ENCODE measurements at places on chromosomes 4 and X.
A peak's percentile ranks its signal among the peaks of the same experiment; 100 is the strongest.

- DNase-seq, result peak; percentile 54
These were observed 1.4 kb downstream of the MAGED1 start for GRCh38 chrX:51894697-51895336.

DNA sequence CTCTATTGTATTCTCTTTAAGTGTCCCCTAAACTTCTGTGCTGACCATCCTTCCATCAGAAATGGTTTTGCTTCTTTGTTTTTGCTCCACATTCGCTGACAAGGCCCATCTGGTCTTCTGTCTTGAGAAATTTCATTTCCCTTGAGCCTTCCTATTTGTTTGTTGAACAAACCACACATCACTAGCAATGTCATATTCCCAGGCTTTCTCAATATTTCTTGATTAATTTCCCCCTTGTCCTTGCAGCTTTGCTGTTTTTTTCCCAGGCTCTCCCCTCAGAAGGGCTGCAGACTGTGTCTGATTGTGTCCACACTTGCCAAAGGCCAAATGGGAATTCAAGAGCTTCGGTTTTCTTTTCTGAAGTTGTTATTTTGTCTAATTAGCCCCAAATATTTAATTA lies 158.9 kb downstream of the MID1IP1 start:
- DNase-seq, result no peak

DNA sequence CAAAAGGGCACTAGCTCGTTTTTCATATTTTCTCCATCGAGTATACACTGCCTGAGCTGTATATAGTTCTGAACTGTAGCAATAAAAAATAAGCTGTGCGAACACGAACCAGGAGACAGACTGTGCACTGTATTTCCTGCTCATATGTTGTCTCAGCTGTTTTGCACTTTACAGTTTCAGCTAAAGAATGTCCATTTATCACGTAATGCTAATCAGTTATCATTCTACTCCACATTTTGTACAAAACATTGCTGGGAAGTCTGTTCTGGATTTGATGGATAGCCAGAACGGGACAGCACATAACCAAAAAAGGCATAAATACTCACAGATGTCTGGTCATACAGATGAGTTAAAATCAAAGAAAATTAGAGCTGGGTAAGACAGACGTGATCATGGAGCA lies 315.5 kb upstream of the ADGRL3 start:
- no peak for DNase-seq

DNA sequence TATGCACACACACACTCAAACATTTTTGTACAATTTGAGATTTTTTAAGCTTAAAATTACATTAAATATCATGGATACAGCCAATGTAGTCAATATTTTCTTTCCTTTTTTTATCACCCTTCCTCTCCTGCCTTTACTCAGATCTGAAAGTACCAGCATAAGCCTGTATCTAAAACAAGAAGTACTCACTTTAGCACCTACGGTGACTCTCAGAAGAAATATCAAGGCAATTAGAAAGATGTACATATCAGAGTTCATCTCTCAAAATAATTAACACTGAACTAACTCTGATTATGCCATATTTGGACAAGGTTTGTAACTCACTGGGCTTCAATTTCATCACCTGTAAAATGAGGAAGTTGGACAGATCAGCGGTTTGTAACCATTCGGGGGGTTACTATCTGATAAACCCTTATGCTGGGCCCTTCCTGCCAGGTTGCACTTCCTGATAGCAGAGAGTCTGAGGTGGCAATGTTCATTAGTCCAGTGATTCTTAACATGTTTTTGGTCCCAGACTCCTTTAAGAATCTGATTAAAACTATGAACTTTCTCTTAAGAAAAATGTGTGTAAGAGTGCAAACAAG lies 5.7 kb upstream of the GPR174 start:
- DNase-seq, result no peak

GRCh38 chr4:78336093-78336943 lies 215.3 kb upstream of the ANXA3 start:
- peak; percentile 60 for DNase-seq

DNA sequence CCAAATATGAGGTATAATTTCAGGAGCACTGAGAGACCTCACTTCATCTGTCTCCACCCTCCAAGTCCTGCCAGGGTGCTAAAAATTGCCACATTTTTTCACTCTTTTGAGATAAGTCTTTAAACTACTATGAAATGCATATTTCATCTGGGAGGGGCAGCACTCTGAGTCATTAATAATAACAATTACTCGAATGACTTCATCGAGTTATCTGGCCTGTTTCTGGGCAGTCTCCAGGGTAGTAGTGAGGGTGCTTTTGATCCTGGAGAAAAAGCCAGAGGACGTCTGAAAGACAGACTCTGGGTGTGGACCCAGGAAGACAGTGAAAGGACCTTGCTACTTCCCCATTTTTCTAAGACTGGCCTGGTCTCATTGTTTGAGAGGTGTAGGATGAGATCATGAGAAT lies 42.3 kb upstream of the SRD5A3 start:
- no peak for DNase-seq

- peak; percentile 77 for DNase-seq
These were observed 53.2 kb upstream of the ABCG2 start for GRCh38 chr4:88211473-88212252.

Measured in endodermal cell (in vitro differentiated cells).